T-helper 2 cell (primary cell): ENCODE measurements at places on chromosomes 5 and 9.

- DNase-seq: no peak
These were observed 24.6 kb upstream of the NANS start for GRCh38 chr9:98031935-98032334.

GRCh38 chr5:107594253-107595045 lies 76.3 kb downstream of the EFNA5 start:
- no peak for DNase-seq

- no peak for DNase-seq
These were observed 235.6 kb downstream of the EDIL3 start for GRCh38 chr5:84149094-84149493.

DNA sequence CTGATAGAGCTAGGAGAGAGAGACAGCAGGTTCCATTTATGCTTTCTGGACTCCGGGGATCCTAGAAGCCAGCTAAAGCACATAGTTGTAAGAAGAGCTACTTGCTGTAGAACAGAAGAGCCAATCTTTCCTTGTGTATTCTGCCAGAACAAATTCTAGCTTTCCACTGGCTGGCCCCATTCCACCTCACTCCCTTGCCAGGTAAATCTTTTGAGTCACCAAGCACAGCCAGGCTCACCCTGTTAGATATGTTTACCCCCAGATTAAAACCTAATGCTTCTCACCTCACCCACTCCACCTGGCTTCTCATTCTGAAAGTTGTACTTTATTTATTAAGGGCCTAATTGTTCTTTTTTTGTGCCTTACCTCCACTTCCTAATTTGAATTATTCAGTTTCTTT lies 48.9 kb upstream of the CHD1 start:
- DNase-seq: no peak

GRCh38 chr5:136730426-136730825 lies 365.1 kb upstream of the TRPC7 start:
- DNase-seq: no peak
